ENCODE measurements at places on chromosomes 2 and 18. TPM values are rescaled to one million over a fixed set of nuclear protein-coding genes. Genes with fewer than 3 reads are reported as not detected.

Gene C2orf92
- total RNA-seq = 16.6 TPM

Gene ATL2
- total RNA-seq = 46.3 TPM

Gene DOCK10
- total RNA-seq = 239 TPM

Gene SP140
- total RNA-seq = 66.8 TPM

Gene CHST10
- total RNA-seq = 5.8 TPM

Gene FARP2
- total RNA-seq = 26.9 TPM

Gene OTOS
- not detected for total RNA-seq
